ENCODE measurements at places on chromosomes 3 and 15.

DNA sequence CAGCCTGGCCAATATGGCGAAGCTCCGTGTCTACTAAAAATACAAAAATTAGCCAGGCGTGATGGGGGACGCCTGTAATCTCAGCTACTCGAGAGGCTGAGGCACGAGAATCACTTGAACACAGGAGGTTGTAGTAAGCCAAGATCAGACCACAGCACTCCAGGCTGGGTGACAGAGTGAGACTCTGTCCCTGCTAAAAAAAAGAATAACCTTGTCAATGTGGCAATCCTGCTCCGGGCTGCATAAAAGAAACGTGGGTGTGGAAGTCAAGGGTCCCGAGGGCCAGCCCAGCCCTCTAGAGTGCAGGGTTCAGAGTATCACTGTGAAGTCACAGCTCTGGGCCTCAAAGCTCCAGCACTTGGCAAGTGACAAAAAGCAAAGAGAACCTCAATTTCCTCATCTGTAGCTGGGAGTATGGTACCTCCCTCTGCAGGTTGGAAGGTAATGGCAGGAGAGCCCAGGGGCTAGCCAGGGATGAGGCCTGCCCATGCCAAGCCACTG lies 73.5 kb upstream of the IQSEC1 start:
- DNase-seq: no peak

- no peak for DNase-seq
Observed at GRCh38 chr3:24506966-24507775, 12.5 kb upstream of the THRB start.

GRCh38 chr15:92324101-92324963 lies 69.3 kb upstream of the ST8SIA2 start:
- no peak for DNase-seq

DNA sequence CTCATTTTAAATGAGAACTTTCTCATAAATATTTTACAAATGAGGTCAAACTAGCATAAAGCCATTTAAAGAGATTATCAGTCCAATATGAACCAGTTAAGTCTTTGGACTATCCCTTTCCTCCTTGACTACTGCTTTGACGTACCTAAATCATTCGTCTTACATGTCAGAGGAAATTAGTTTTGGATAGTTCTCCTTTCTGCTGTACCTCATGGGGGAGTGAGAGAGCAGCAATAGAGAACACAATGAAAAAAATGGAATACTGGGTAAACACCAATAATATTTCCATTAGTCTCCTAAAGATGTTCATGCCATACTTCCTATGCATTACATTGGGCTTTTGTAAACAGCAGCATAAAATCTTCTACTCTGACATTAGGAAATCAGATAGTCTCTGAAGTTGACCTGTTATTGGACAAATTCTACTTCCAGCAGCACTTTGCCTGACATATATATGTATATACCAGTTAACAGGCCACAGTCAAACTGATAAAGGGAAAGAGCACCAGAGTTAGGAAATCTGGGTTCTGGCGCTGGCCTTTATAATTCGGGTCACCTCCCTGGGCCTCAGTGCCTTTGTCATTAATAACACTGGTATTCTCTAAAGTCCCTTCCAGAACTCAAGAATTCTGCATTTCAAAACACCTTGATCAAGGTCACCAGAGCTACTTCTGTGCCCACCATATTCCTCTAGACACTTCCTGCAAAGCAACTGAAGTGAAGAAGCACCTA lies 26.8 kb downstream of the TIMMDC1 start:
- DNase-seq: no peak

DNA sequence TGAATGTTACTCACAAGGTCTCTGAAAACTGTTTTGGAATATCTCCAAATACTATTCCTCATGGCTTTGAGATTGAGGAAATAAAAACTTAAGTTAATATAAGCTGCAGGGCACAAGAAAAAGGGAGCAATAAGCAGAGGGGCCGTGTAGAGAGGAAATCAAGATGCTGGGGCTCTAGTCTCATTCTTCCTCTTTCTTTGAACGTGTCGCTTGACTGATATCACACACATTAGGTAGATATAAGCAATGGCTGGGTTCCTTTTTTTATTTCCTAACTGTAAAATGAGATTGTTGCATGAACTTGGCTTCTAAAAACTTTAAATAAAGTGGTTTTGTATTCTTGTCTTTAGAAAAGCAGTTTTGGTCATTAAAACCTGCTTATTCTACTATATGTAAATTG lies 326.7 kb upstream of the ROPN1 start:
- DNase-seq: no peak

- DNase-seq: no peak
Observed at GRCh38 chr15:49063402-49064280, 17.4 kb upstream of the SECISBP2L start.

DNA sequence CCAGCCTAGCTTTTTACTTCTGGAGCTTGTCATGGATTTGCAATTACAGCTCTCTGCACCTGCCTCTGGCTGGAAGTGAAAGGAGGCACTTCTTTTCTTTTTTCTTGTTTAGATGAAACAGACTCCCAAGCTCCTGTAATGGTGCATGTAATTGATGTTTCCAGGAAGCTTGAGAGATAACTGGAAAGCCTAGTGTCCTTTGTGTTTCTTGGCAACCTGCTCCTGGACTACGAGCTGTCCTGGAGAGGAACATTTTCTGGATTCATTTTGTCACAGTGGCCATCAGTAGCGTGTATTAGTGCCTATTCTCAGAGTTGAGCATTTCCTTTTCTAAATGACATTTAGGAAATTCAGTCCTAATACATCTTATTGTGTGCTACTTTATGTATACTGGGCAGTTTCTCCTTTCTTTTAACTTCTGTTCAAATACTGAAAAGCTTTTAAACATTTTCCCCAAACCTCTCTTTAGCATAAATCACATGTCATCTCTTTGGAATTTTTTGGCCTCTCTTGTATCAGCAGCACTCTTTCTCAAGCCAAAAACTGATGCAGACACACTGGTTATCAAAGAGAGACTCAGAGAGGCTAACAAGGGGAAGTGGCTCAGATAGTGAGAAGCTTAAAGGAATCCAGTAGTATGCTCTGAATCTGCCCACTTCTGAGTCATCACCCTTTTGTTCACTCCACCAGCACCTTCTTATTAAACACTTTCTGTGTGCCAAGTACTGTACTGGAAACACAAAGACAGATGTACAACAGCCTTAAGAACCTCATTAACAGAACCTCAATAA lies 62.6 kb upstream of the SLC2A2 start:
- no peak for DNase-seq

DNA sequence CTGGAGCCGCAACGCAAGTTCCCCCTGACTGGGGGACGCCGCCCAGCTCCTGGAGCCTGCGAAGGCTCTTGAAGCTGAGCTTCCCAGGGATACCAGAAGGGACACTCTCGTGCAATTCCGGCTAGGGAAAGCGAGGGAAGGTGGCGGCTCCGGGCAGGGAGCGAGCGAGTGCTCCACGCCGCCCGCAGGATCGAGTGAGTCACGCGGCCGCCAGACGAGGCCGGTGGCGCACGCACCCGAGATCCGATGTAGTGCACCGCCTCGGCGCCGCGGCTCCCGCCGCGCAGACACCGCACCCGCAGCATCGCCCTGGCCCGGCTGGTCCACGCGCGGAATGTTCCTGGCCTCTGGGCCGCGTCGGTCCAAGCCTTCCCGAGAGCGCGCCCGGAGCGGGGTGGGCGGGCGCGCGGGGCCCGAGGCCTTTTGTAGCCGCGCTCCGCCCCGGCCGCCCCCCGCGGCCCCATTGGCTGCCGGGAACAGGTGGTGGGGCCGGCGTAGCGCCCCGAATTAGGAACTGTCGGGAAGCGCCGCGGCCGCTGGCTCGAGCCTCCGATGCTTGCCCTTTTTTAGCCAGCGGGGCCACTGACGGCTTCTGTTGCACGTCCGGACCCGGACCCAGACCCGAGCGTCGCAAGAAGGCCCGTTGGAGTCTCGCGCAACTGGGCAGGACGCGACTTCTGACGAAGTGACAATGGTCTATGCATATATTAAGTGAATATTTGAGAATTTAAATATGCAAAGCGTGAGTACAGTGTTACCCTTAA lies at the start of gene GATM:
Gene GATM (minus strand): TSS at position 396 of the 764 bp plus-strand sequence. CDS start 91 bp downstream, at position 305.
- peak; percentile 17 for DNase-seq

GRCh38 chr3:141331377-141332318 lies 36.7 kb upstream of the ZBTB38 start:
- no peak for DNase-seq

- no peak for DNase-seq
Observed at GRCh38 chr15:52112203-52112750, 298 bp downstream of the BCL2L10 start.

DNA sequence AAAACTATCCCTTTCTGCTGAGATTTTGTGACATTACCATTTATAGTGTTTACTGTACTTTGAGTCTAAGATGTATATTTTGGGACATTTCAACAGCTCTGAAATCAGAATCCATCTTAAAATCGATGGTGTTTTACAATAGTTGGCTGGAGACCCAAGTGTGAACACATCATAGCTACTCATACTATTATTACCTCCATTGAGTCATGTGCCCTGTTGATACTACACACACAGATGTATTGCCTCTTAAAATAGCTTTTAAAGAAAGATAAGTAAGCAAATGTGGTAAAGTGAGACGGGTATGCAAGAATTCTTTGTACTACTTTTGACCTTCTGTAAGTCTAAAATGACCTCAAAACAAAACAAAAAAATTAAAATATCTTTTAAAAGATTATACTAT lies 6.7 kb downstream of the LMOD3 start:
- DNase-seq: no peak

- no peak for DNase-seq
Observed at GRCh38 chr15:101133751-101134261, 118.0 kb downstream of the CHSY1 start.

GRCh38 chr3:171348121-171348520 lies 112.1 kb downstream of the TNIK start:
- DNase-seq: no peak

- DNase-seq: no peak
Observed at GRCh38 chr15:93454788-93455187, 365.8 kb upstream of the RGMA start.

DNA sequence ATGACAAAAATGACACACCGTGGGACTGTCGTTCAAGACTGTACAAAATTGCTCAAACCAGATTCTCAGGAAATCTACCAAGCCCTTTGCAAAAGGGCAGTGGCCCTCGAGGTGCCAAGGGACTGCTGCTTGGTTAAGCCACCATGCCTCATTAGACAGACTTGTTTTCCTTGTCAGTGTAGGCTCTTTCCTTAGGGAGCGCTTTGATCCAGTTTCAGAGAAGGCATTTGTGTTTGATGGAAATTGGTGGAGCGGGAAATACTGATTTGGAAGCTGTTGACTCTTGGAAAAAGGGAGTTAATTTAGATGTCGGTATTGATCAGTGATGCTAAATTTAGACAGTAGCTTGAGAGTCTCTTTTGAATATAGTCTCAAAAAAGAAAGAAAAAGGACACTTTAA lies 304.3 kb upstream of the UMPS start:
- DNase-seq: no peak

GRCh38 chr3:50286322-50287227 lies 5.7 kb downstream of the IFRD2 start:
- no peak for DNase-seq

DNA sequence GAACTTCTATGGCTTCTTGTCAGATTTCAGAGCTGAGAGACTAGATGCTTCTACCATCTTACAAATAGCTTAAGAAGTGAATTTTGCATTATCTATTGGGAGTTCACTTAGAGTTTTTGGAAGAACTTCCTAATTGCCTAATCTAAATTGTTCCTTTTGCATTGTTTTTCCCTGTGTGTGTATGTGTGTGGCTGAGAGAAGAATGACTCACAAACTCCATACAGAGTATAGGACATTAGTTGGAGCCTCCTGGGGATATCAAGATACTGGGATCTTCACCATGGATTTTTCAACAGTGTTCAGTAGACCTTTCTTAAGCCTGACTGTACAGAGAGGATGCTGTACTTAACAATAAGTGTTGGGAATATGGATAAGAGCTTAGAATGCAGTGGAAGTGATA lies 10.9 kb downstream of the TLNRD1 start:
- DNase-seq: no peak

DNA sequence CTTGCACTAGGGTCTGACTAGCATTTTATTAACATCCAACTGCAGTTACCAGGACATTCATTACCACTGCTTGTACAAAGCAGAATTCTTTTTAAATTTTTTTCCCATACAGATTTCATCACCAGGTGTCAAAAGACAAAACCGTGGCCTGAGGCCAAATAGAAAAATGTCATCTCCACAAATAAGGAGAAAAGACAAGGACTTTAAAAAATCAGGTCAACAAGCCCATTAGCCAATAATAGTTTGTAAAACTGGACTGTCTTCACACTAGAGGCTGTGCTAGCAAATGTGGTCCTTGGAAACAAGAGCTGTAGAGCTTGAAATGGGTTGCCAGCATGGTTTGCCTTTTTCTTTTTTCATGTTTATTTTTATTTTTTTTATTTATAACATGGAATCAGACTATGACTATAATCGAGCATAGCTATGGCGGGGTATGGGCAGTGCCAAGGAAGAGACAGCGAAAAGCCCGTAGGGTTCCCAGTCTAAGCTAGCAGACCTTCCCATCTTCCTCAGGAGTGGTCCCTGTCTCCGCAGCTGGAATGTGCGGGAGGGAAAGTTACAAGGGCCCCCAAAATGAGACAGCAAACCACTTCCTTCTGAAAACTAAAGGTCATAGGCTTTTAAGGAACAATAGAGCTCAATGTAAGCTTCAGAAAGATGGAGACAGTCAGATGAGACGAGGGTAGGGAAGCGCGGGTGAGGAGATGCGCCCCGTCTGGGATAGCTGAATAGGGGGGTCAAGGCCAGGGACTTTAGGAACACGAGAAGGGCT lies 1.5 kb downstream of the PTPN9 start:
- DNase-seq: no peak

GRCh38 chr3:73478858-73479257 lies 145.9 kb downstream of the PDZRN3 start:
- no peak for DNase-seq

DNA sequence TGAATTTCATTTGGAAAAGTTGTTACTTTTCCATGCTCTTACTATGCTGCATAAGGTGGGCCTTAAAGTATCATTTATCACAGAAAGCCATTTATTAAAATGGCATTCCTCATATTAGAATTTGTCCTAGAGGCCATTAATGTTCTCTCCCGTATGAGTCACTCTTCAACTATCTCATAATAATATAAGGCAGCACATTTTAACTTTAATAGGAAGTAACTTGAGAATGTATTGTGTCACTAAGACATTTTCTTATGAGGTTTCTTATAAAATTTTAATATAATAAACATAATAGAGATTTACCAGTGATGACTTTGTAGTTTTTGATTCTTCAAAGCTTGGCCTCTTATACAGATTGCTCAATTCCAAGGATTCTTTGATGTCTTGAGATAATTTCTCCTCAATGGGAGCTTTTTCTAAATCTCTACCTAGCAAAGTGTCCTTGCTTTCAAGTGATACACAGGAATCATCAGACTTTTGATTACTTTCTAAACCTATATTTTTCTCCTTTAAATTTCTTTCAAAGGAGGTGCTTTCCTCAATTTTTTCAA lies 74.7 kb downstream of the ZBBX start:
- no peak for DNase-seq

DNA sequence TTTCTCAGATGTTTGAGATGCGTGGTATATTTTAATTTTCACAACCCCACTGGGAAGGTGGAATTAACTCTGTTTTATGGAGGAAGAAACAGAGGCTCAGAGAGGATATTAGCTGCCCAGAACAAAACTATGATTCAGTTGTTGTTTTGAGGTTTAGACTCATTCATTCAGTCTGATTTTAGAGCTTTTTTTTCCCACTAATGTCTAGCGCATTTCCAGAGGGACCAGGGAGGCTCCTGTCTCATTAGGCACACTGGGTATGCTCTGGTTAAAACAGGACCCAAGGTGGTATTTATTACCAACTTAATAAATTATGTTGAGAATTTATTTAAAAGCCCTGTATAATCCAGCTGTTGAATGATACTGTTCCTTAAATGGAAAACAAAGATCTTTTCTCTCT lies 272.0 kb upstream of the RGMA start:
- DNase-seq: no peak
